Immature natural killer cell (primary cell): ENCODE measurements at places on chromosomes 13 and 19. TPM values are rescaled to one million over a fixed set of nuclear protein-coding genes. Genes with fewer than 3 reads are reported as not detected.

Gene PSG7
- polyA plus RNA-seq: not detected

DNA sequence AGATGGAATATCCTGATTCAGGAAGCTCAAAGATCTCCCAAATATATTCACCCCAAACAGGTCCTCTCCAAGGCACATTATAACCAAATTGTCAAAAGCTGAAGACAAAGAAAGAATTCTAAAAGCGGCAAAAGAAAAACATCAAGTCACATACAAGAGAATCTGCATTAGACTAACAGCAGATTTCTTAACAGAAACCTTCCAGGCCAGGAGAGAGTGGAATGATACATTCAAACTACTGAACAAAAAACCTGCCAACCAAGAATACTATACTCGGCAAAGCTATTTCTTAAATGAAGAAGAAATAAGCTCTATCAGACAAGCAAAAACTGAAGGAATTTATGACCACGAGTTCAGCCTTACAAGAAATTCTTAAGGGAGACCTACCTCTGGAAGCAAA, 120.6 kb upstream of the WASF3 start:
- DNase-seq: no peak

GRCh38 chr19:12800466-12800770, 1.2 kb downstream of the PRDX2 start:
- no peak for DNase-seq

- no peak for DNase-seq
Measured at GRCh38 chr13:24052547-24053518, 107.7 kb upstream of the SPATA13 start.

Gene PPP1R13L
- 0.84 TPM for polyA plus RNA-seq

DNA sequence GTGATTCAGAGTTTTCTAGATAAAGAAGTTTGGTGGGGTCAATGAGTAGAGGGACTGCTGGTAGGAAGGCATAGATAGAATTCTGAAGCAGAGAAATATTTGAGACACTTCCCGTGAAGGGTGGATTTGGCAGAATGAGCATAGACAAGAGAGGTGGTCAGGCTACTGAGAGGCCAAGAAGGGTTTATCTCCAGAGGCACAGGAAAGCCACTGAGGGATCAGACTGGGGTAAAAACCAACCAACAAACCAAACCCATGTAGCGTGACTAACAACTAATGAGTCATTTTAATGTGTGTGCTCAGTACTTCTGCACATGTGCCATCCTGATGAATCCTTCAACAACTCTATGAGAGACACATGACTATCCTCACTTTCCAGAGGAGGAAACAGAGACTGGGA, 60.0 kb upstream of the SERP2 start:
- DNase-seq: no peak

DNA sequence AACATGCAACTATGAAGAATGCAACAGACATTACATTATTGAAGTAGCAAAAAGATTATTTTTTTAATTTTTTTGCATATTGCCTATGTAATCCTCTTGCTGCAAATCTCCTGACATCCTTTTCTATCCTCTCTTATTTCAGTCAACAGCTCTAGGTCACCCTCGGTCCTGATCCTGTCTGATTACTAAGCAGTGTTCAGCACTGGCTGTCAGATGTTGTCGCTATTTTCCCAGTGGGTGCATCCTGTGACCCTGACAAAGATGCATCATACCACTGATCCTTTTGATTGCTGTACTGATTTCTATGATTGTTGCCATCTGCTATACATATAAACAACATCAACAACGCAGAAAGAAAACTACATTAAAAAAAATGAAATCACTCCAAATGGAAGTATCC, 443.7 kb upstream of the PRR20A start:
- no peak for DNase-seq

DNA sequence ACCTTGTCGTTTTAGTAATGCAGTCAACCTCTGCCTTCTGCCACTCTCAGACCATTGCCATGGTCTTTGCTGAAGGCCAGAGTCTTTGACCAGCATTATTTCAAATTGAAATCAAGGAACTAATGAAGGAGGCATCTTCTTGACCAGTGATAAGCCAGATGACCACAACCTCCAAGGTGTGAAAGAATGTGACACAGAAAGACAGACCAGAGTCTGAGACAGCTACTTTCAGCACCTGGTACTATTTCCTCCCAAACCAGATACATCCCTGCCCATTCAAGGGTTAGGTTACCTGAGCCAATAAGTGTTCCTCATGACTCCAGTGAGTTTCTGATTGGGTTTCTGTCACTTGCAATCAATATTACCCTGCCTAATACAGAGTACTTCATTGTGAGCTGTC, 20.3 kb upstream of the RNASEH2B start:
- DNase-seq: no peak

- no peak for DNase-seq
Measured at GRCh38 chr13:31409678-31410356, 210.0 kb downstream of the B3GLCT start.

Gene FAM174C
- polyA plus RNA-seq: 86.9 TPM

DNA sequence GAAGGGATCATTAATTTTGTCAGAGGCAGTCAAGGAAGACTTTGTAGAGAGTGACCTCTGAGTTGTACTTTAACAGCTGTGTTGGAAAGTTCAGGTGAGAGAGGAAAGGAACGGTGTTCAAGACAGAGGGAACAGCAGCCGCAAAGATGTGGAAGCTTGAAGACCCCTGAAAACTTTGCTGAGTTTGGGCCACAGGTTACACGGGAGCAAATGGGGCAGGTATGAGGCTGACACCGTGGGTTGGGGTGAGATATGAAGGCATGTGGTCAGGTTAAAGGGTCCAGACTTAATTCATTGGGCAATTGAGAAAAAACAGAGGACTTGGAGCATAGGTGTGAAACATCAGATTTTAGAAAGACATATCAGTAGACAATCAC, 72.0 kb upstream of the SERP2 start:
- no peak for DNase-seq

DNA sequence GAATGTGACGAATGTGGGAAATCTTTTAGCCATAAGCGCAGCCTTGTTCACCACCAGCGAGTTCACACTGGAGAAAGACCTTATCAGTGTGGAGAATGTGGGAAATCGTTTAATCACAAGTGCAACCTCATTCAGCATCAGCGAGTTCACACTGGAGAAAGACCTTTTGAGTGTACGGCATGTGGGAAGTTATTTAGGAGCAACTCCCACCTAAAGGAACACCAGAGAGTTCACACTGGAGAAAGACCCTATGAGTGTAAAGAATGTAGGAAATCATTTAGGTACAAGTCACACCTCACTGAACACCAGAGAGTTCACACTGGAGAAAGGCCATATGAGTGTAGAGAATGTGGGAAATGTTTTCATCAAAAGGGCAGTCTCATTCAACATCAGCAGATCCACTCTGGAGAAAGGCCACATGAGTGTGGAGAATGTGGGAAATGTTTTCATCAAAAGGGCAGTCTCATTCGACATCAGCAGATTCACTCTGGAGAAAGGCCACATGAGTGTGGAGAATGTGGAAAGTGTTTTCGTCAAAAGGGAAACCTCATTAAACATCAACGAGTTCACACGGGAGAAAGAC, 7.6 kb downstream of the ZNF776 start:
- DNase-seq: no peak

Gene CEACAM16
- polyA plus RNA-seq: not detected

Gene DCT
- 0.12 TPM for polyA plus RNA-seq

DNA sequence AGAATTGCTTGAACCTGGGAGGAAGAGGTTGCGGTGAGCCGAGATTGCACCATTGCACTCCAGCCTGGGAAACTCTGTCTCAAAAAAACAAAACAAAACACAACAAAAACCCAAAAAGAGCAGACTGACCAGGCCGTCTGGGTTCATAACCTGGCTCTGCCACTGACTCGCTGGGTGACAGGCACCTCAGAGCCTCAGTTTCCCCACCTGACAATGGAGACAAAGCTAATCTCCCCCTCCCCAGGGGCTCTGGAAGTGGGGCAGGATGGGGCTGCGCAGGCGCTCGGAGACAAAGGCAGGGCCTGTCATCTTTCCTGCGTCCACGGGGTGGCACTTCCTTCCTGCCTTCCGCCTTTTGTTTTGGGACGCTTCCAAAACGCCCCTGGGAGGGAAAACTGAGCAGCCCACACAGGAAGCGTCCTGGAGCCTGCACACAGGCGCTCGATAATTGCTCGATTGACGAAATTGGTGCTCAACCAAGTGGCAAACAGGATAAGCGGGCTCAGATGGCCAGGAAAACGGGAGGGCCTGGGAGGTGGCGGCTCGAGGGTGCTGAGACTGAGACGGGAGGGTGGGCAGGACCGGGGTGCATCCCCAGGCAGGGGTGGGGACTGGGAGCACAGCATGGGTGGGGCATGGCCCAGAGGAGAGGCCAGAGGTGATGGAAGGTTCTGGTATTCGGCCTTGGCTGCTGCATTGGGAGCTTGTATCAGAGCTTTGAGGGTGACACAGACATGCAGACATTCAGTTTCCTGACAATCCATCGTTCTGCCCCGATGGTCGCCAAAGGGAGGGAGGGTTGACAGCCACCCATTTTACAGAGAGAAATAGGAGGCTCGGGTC, 17.8 kb downstream of the SPC24 start:
- peak; percentile 50 for DNase-seq

DNA sequence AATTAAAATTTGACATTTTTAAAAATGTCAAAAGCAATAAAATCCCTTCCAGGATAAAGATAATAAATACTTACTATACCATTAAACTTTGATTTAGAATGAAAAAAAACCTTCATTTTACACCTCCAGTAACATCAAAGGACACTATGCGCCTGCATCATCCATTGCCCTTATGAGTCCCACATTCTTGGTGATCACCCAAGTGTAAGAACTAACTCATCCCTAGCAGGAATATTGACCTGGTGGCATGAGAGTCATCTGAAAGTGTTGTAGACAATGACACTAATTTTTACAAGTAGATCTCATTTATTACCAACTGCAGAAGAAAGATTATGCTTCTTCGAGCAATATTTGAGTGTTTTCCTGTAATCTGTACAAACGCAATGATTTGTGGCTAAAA, 1128.9 kb downstream of the EFNB2 start:
- DNase-seq: no peak

- DNase-seq: no peak
Measured at GRCh38 chr19:43682824-43683661, 13.1 kb upstream of the PLAUR start.

- peak; percentile 13 for DNase-seq
Measured at GRCh38 chr19:30669329-30670010, 297.3 kb downstream of the ZNF536 start.

Gene THAP8
- 10.1 TPM for polyA plus RNA-seq

GRCh38 chr19:1470305-1471009, 8.6 kb downstream of the C19orf25 start:
- DNase-seq: peak; percentile 23

DNA sequence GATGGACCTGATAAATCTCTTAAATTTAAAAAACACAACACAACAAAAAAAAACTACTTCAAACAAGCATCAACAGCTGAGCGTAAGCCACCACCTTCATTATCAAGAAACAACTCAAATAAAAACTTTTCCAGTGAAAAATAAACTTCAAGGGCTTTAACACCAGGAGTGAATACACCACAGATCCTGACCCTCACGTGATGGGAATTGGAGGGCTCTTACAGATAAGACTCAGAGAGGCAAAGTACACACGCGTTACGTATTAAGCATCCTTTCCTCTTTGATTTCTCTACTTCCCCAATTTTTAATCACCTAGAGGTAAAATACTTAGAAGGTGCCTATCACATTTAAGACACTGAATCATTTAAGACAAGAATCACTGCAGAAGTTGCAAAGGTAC, 573 bp upstream of the STARD13 start:
- DNase-seq: no peak

- no peak for DNase-seq
Measured at GRCh38 chr13:35690581-35691207, 214.2 kb upstream of the MAB21L1 start.

GRCh38 chr19:36244066-36244465, 29.2 kb downstream of the ZNF146 start:
- no peak for DNase-seq
